ENCODE measurements at places on chromosomes 11 and 22. TPM values are rescaled to one million over a fixed set of nuclear protein-coding genes. Genes with fewer than 3 reads are reported as not detected.

DNA sequence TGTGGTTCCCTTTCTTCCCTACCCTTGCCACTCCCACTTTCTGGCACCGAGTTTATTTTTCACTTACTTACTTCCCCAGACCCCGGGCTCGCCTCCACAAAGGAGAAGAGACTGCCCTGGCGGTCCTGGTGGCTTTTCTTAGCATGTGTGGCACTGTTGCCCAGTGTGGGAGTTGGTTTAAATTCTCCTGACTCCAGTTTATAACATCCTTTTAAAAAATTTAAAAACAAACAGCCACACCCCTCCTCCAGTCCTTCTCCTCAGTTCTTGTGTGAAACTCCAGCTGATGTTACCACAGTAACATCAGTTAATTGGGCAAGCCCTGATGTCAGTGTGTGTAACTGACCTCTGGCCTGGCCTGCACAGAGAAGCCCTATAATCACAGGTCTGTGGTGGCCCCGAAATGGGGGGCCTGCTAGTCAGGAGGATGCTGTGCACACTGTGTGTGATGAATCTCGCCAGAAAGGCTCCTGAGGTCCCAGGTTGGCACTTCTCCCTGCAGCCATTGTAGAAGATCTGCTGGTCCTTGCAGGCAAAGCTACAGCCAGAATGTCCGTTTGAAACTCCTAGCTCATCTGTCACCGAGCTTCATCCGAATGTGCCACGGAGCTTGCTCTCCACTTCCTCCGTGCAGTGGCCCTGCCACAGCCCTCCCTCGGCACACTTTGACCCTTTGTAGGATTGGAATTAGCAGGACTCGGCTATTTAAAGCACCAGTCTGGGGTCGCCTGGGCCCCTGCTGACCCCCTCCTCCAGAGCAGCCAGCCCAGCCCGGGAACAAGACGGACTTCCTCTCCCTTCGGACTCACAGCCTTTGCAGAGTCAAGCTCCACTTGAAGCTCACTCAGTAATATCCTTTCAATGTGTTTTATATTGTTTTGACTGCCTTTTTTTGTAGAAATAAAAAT lies 7.6 kb downstream of the YDJC start:
- DNase-seq: no peak

DNA sequence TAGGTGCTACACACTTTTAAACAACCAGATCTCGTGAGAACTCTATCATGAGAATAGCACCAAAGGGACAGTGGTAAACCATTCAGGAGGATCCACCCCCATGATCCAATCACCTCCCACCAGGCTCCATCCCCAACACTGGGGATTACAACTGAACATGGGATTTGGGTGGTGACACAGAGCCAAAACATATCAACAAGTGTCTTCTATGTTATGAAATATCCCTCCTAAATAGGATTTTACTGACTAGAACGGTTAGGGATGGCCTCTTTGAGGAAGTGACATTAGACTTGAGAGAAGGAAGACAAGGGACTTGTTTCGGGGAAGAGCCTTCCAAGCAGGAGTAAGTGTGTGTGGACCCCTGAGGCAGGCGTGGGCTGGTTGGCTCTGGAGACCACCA lies 11.9 kb upstream of the MRPL11 start:
- DNase-seq: no peak

GRCh38 chr11:112223121-112223520 lies 3.1 kb upstream of the PTS start:
- DNase-seq: no peak

TMEM45B gene
- 94.3 TPM for total RNA-seq

ZNF214 gene
- total RNA-seq: 4.3 TPM

PHF21B gene
- 3.9 TPM for total RNA-seq

All from ureter (tissue), 1 donor.